ENCODE measurements at places on chromosomes 2 and 18. TPM values are rescaled to one million over a fixed set of nuclear protein-coding genes. Genes with fewer than 3 reads are reported as not detected.

VPS54 gene
- 13.4 TPM for total RNA-seq

EMX1 gene
- not detected for total RNA-seq

SERPINB13 gene
- total RNA-seq, result not detected

REG3A gene
- total RNA-seq, result not detected

GPR155 gene
- total RNA-seq, result 12.9 TPM

CFAP210 gene
- 0.10 TPM for total RNA-seq

MEMO1 gene
- total RNA-seq, result 41.7 TPM

C2orf72 gene
- total RNA-seq, result not detected

LNPK gene
- total RNA-seq, result 17.4 TPM

C2orf15 gene
- 0.21 TPM for total RNA-seq

FBLN7 gene
- total RNA-seq, result 7.8 TPM

KCNIP3 gene
- total RNA-seq, result not detected

CD302 gene
- 64.3 TPM for total RNA-seq

INHA gene
- total RNA-seq, result not detected
